ENCODE measurements at places on chromosomes 5 and 9. TPM values are rescaled to one million over a fixed set of nuclear protein-coding genes. Genes with fewer than 3 reads are reported as not detected.

- no peak overlapping the region for H3K27ac ChIP-seq
- H3K4me3 ChIP-seq, result no peak overlapping the region
- no peak for ATAC-seq
- H3K27me3 ChIP-seq, result no peaks in the 10 kb centered on the region
- H3K4me1 ChIP-seq, result peaks cover 7% of the 10 kb centered on the region
Measured at GRCh38 chr5:77168879-77169244, 41.6 kb upstream of the PDE8B start.

- H3K27me3 ChIP-seq, result no peaks in the 10 kb centered on the region
- H3K36me3 ChIP-seq, result no peaks in the 10 kb centered on the region
- no peak overlapping the region for H3K27ac ChIP-seq
- no peak overlapping the region for H3K4me3 ChIP-seq
Measured at GRCh38 chr5:68557162-68557936, 341.8 kb downstream of the PIK3R1 start.

DNA sequence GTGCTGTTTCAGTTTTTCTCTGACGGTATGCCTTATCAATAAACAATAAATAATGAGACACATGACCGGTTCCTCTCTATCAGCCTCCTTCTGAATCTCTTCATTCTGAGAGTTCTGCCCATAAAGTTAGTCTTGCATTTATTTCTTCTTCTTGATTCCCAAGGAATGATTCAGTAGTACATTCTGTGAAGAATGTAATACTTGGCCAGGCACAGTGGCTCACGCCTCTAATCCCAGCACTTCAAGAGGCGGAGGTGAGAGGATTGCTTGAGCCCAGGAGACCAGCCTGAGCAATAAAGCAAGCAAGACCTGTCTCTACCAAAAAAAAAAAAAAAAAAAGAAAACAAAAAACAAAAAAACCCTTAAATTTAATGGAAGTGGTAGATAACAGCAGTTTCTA, 53.9 kb downstream of the PAM start:
- peak; percentile 67 for ATAC-seq
- H3K27ac ChIP-seq, result no peak overlapping the region
- no peaks in the 10 kb centered on the region for H3K27me3 ChIP-seq
- no peak overlapping the region for H3K4me3 ChIP-seq

- no peak for ATAC-seq
- no peaks in the 10 kb centered on the region for H3K27me3 ChIP-seq
- H3K4me3 ChIP-seq, result no peak overlapping the region
Measured at GRCh38 chr5:59064293-59064692, 481.4 kb downstream of the RAB3C start.

The FBP1 gene
- total RNA-seq, result 0.72 TPM

The MLANA gene
- total RNA-seq, result not detected

The SPATA31E1 gene
- not detected for total RNA-seq
